OCI-M1 (cell line): ENCODE measurements at places on chromosomes 5 and 9.
A peak's percentile ranks its signal among the peaks of the same experiment; 100 is the strongest.

DNA sequence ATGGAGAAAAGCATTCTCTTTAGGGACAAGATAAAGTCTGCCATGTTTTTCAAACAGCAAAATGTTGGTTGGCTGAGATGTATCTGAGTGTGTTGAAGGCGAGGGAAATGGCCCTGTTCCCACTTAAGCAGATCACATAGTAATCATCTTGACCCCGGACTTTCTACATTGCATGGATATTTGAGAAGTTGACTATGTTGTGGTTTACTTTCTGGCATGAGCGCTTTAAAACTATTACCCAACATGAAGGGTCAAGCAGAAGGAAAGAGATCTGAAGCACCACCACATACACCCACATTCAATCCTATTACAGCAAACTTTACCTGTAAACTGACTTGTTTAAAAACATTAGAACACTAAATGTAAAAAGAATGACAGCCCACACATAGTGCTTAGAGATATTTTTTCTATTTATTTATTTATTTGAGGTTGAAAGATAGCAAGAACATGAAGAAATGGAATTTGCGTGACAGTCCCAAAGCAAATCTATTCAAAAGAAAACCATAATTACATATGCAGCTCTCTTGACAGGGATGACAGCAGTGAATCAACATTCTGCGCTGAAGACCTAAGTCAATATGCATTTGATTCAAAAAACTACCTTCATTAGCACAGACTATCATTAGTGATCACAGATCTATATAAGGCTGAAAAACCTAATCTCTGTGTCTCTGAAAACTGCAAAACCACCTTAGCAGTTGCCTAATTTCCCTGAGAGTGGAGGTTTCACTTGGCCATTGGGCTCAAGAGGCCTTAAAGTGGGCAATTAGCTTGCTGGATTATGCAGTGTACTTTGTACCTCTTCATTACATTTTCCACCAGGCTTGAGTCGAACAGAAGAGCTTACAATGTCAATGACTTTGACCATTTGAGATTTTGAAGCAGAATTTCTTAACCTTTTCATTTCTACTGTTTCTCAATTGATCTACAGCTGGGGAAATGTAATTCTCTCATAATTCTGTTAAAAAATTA is 195.0 kb downstream of the PDE4D start:
- no peak for DNase-seq

DNA sequence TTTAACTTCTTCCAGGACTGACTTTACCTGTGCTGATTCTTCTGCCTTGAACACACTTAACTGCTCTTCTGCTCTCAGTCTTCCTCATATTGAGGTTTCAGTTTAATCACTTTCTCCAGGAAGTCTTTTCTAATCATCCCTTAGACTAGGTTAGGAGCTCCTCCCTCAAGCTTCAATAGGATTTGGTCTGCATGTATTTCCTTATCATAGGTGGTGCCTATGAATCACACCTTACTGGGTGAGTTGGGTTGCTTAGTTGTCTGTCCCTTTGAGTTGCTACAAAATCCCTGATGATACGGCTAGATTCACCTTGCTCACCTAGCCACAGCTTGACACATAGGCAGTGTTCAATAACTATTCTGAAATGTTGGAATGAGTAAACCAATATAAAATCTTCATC is 164.4 kb downstream of the DNAH5 start:
- DNase-seq, result no peak

- DNase-seq, result no peak
Measured at GRCh38 chr5:56710826-56711590, 104.3 kb upstream of the MAP3K1 start.

DNA sequence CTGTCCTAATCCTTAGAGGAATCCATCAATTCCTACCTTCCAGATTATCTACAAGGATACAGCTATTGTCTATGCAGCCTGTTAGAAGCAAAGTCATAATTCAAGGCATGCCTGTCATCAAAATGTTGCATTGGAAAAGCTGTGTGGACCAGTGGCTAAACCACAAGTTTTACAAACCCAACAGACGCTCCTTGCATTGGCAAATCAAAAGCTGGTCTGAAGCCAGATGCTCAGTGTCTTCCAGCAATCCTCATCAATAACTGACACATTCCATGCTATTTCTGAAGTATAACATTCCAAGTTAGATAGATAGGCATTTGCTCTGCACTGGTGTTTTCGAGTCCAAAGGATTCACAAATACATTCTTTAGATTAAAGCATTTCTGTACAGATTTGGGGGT is 213.6 kb downstream of the EBF1 start:
- no peak for DNase-seq

DNA sequence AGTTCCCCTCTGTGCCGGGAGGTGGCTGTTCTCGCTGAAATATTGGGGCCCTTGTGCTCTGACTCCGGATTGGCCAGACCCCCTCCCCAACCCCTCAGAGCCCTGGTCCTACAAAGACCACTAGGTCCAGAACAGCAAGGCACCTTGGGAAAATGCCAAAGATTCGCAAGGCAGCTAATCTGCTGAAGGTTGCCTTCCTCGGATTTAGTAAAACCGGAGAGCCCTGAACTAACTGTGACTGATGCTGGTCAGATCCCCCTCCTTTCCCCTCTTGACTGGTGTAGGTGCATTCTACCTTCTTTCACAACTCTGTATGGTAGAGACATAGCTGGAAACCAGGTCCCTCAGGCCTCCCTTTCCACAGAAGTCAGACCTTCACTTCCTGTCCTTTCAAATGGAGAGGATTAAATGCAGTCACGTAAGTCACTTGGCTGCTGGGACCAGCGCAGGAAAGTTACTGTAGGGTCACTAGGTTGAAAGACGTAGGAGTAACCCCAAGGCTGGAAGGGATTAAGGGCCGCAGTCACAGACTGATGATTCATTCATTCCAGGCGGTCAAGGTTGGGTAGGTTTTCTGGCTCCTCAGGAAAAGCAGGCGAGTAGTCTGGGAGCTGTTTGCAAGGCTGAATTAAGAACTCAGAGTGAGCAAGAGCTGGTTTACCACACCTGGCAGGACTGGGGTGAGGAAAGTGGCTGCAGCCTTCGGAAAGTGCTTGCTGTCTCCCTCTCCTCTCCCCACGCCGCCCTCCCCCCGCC is 5.3 kb downstream of the BARX1 start:
- DNase-seq, result peak; percentile 24

- DNase-seq, result no peak
Measured at GRCh38 chr5:127206320-127207113, 84.1 kb upstream of the MEGF10 start.

DNA sequence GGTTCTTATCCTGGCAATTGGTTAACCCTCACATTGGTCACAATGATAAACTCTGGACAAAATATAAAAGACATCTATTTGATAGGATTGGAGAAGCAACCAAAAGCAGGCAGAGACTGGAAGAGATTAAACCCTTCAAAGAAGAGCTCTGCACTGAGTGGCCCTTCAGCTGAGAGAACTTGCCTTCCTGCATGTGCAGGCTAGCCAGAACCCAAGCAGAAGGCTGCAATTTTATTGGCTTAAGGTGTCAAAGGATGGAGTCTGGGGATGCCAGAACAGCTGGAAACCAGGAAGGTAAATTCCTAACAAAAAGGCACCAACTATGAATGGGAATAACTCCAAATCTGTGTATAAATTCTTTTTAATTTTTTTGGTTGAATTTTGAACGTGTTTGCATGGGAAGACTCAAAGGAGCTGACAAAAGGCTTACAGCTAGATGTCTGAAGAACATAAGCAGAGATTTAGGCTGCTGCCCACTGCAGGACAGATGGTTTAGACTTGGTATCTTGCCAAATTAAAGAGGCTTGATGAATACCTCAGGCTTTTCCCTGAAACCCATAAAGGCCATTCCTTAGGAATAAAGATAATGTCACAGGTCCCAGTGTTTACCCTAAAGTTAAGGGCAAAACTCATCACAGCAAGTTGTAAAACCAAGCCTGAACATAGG is 66.3 kb downstream of the NR2F1 start:
- DNase-seq, result no peak

DNA sequence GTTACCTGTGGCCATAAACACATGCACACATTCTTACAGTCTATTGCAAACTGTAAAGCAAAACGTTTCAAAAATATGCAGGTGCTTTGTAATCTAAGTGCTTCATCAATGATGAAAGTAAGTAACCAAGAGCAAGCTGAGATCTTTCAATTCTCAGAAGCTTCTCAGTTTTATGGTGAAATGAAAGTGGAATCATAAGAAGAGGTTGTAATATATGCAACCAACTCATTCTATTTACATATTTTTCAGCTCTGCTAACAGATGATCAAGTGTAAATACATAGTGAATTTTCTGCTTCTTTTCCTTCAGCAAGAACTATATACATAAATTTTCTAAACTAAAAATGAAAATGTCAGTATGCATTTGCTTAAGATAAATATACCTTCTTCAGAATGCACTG is 33.1 kb upstream of the PRDM9 start:
- DNase-seq, result peak; percentile 10

- no peak for DNase-seq
Measured at GRCh38 chr9:36318212-36318802, 60.1 kb upstream of the GNE start.

DNA sequence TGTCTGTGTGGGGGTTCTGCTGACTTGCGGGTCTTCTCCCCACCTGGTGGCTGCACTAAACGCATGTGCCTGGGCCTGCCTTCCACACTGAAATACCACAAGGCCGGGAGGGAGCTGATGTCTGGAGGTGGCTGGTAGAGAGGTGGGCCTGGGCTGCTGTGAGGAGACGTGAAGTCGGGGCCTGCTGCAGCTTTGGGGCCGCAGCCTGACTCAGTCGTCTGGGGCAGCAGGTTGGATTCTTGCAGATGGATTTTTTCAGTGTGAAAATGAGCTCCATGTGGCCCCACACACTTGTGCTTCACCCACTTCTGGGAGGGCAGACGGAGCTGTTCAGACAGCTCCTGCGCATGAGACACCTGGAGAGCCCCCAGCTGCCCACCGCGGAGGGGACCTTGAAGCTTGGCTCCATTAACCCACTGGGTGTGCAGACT is 29.3 kb downstream of the COL5A1 start:
- DNase-seq, result no peak
